ENCODE measurements at places on chromosomes 4 and X.
A peak's percentile ranks its signal among the peaks of the same experiment; 100 is the strongest.

DNA sequence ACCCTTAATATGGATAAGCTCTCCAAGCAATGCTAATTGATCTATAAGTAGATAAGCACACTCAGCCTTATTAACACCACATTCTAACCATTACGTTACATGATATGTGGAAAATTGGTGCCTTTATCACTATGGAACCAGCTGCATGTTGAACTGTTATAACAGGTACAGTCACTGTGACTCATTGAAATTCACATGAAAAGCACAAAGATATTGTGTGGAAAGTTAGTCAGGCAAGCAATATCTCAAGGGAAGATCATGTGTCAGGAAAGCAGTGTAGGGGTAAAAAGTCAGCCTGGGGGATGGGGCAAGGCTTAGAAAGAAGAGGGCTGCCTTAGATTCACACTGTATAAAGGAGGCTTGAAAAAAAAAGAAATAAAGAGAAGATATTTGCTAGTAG, 313.7 kb upstream of the SMIM31 start:
- DNase-seq, result no peak

DNA sequence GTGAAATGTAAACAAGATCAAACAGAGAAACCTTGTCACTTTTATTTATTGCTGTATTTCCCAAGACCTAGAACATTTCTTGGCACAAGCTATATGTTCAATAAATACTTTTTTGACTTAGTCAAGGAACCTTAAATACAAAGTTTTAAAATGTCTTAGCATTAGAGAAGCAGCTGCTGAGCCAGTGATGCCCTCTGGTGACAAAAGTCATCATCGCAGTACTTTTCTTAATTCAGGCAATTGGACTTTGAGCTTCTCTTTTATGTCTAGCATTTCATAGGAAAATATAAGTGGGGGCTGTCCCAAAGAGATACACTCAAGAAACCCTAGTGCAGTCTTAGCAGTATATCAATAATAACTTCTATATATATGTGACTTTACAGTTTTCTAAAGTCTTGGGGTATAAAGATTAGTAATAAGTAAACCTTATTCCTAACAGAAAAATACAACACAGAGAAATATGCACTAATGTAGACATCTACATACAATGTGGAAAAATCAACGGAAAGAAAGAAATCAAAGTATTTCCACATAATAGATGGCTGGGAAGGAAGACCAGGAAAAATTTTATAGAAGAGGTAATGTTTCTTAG, 118.4 kb downstream of the DTHD1 start:
- peak; percentile 24 for DNase-seq

DNA sequence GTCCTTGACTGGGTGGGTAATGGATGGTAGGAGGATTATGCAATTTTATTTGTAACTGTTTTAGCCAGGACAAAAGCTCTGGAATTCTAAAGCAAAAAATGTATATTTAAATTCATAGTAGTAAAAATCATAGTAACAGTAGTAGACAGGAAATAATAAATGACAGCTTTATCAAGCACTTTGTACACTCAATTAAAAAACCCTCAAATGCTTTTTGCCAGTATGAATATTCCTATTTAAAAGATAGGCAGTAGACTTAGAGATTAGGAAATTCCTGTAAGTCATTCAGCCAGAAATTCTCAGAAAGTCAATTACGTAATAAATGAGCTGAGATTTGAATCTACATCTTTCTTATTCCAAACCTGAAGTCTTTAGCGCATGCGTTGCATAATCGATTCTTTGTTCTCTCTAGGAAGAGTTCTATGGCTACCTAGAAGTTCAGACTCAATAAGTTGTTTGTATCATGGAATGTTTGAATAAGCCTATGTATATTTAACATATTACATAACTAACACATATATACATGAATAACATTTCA, 2.5 kb downstream of the AADAT start:
- peak; percentile 3 for DNase-seq

DNA sequence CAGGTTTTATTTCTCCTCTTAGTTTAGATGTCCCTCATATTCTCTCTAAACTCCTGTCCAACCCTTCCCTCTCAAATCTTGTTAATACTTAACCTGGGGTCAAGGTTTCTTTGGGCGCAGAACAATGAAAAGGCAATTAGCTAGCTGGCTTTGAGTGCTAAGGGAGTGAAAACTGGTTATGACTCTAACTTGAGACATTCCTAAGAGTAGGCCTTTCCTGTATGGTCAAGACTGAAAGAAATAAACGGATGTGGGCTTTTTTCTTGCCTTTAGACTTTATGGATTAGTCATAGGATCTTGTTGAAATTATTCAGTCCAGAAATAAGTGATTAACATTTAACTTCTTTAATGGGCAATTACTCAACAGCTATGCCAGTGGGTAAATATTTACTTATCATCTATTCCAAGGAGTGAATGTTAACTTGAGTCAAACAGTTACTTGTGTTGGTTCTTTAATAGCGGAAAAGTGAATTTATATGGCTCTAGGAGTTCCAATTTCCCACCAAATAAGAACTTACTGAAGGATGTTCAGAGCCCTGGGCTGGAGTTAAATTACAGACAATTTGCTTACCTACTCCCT, 141.7 kb upstream of the SCML1 start:
- DNase-seq, result no peak

DNA sequence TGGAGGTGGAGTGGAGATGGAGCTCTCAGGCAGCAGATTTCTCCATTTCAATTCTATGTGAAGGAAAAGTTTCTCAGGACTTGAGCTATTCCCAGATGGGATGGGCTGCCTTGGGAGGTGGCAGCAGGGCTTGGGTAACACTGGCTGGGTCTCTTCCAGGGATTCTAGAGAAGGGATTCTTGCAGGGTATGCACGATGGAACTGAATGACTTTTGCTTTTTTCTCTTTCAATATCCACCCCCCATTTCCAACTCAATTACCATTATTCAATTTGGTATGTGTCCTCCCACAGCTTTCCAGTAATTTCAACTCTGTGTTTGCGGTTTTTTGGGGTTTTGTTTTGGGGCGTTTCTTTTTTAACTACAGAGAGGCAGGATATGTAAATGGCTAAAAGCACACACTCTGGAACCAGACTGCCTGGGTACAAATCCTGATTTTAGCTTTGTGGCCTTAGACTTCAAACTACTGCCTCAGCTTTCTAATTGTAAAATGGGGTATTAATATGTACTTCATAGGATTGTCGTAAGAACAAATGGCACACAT, 228.8 kb downstream of the EVC2 start:
- DNase-seq, result no peak

DNA sequence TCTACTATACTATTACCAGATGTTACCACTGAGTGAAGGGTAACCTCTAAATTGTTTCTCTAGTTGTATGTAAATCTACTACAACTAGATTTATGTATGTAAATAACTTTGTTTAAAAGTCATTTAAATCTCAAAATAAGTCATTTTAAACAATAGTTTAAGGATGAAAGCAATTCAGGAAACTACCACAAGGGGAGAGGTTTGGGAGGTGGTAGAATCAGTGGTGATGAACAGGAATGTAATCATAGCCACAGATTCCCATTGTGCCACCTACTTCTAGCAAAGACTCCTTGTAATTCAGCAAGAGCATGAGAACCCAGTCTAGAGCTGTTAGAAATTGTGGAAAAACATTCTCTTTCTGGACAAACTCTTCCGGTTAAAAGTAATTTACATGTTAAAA, 234.6 kb downstream of the SLC7A11 start:
- DNase-seq, result no peak

GRCh38 chr4:153763404-153763803, 3.6 kb upstream of the RNF175 start:
- DNase-seq, result no peak

- no peak for DNase-seq
These were observed 37.2 kb downstream of the CASP3 start for GRCh38 chr4:184612074-184612473.

GRCh38 chrX:2449135-2449886, 51.5 kb downstream of the DHRSX start:
- no peak for DNase-seq

DNA sequence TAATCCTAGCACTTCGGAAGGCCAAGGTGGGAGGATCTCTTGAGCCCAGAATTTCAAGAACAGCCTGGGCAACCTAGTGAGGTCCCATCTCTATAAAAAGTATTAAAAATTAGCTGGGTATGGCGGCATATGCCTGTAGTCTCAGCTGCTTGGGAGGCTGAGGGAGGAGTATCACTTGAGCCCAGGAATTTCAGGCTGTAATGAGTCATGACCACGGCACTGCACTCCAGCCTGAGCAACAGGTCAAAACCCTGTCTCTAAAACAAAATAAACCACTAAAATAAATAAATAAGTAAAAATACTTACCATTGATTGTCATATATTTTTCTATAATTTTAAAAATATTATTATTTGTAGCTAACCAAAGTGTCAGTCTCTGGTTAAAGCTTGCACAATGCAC, 315.6 kb upstream of the SMIM31 start:
- no peak for DNase-seq

DNA sequence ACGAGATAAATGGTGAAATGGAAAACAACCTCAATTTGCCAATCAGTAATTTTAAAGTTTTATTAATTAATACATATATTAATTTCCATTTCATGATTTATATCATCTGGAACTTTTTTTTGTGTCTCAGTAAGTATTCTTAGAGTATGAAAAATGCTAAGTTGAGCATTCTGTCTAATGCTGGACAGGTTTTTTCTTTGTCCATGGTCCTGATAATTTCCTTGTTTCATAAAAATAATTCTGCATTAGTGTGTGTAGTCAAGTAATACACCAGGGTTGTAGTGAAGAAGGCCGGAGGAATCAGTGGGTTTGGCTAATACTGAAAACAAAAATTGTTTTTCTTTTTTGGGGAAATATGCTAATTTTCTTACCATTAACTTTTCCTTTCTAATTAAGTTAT, 9.9 kb downstream of the ANAPC4 start:
- DNase-seq, result no peak

- DNase-seq, result no peak
These were observed 105.3 kb upstream of the IGSF1 start for GRCh38 chrX:131394384-131394783.

DNA sequence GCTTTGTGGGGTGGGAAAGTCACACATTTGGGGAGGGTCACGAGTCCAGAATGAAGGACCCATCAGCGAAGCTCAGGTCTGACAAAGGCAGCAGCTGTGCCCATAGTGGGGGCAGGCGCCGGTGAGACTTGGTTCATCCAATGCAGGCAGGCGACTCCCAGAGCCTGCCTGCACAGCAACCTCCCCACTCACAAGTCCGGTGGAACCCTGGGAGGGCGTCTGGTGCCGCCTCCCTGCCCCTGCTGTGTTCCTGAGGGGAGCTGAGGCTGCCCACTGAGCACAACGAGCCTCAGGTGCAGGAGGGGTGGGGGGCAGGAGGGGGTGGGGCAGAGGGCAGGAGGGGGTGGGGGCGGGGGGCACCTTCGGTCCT, 13.7 kb downstream of the LRPAP1 start:
- no peak for DNase-seq

DNA sequence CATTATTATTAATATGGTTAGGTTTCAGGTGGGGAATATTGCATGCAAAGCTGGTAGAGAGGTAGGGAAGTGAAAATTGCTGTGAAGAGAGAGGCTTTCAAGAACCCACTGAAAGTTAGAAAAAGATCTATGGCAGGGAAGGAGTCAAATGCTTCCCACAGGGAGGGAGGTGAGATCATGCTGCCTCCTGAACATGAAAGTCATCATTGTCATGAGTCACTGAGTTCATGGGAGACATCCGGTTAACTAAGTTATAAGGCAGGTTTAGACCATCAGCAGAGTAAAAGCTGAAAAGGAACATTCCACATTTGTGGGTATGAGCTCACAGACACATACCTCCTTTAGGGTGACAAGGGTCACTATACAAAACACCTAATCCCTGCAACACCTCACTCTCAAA, 16.2 kb downstream of the GATB start:
- DNase-seq, result no peak

DNA sequence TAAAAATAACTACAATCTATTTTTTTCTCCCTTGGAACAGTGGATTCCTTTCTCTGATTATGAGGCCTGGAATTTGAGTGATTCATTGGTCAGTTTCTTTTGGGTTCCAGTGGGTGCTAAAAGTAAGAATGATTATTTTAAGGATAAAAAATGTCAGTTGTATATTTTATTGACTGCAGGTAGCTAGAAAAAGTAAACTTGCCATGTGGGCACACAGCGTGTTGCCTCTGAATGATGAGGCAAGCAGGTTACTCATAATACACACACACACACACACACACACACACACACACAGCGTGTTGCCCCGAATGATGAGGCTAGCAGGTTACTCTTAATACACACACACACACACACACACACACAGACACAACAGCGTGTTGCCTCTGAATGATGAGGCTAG, 13.8 kb downstream of the GALNT7 start:
- no peak for DNase-seq

DNA sequence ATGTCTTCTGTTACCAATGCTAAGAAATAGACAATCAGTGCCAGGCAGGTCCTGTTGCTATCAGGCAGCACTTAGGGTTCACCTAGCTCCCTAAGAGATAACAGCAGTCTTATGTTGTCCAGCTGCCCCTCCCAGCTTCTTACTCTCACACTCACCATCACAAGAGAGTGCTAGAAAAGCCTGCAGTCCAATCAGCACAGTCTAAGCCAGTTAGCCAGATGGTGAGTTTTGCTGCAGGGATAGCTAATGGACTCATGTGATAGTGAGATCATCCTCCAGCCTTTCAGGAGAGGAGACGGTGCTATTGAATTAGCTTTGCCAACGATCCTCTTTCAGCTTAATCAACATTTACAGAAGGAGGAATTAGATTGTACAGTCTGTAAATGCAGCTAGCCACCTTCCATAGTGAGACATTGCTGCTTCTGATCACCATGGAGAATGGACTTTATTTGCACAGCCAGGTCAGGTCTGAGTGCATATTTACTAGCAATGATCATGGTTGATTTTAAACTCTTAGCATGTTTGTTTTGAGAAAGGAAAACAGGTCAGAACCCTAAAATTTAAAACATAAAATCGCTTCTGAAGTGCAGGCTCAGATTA, 438.3 kb downstream of the CENPC start:
- DNase-seq, result no peak

DNA sequence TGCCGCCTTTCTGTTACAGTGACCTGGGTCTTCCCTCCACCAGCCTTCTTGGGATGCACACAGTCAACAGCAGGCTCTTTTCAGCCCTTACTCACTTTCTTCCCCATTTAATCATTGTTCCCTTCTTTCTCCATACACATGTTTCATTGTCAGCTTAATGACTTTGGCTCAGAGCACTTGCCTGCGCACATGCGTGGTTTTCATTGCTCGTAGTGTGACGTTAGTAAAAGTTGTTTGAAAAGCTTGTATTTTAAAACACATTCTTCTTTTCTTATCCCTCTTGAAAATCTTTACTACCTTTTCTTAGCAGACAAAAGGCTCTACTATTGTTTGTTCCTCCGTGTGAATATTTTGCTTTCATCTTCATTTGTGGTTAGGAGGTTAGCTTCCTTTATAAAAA, 19.7 kb upstream of the SCOC start:
- no peak for DNase-seq

GRCh38 chr4:41652971-41653370, 95.6 kb downstream of the PHOX2B start:
- peak; percentile 7 for DNase-seq

DNA sequence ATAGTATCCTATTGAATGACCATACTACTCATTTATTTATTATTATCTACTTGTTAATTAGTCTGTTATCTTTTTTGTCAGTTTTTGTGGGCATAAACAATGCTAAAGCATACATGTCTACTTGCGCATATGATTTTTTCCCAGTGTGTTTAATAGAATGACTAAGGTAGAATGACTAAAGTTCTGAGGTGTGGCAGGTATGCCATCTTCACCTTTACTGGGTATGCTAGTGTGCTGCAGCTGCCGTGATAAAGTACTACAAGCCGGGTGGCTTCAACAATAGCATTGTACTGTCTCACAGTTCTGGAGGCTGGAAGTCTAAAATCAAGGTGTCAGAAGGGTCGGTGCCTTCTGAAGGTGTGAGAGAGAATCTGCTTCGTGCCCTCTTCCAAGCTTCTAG, 19.2 kb downstream of the CD38 start:
- no peak for DNase-seq

GRCh38 chr4:184900184-184900583, 74.4 kb upstream of the ACSL1 start:
- DNase-seq, result no peak
